ENCODE measurements at places on chromosomes 16 and 17.

DNA sequence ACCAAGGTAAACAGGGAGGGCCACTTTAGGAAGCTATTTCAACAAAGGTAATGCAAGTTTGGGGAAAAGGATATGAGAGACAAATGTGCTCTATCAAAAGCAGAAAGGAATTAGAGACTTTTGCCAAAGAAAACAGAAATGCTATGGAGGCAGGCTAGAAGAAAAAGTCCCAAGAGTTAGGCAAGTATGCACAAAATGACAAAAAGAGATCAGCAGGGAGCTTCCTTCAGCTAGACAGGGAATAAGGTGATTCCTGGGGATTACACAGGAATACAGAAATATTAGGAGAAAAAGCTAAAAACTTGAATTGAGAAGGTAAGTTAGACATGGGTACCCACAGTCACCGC, 2.4 kb downstream of the FXR2 start:
- no peak for DNase-seq

- DNase-seq = no peak
Measured at GRCh38 chr17:48819466-48819865, 2.4 kb upstream of the TTLL6 start.

DNA sequence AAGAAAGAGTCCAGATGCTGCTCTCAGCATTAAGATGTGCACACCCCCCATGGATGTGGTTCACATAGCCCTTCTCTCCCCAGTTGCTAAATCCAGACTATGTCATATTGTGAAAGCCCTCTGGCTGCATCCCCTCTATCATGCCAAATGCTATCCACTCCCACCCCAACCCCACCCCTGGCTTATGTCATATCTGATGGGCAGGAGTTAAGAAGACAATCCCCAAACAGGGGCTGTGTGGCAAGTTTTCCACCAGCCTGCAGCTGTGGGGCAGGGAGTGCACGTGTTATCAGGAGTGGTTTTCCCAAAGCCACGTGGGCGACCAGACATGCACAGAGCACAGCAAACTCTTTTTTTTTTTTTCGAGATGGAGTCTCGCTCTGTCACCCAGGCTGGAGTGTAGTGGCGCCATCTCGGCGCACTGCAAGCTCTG, 10.0 kb downstream of the FAM117A start:
- no peak for DNase-seq

GRCh38 chr17:9284884-9285283, 263.6 kb downstream of the NTN1 start:
- no peak for DNase-seq

DNA sequence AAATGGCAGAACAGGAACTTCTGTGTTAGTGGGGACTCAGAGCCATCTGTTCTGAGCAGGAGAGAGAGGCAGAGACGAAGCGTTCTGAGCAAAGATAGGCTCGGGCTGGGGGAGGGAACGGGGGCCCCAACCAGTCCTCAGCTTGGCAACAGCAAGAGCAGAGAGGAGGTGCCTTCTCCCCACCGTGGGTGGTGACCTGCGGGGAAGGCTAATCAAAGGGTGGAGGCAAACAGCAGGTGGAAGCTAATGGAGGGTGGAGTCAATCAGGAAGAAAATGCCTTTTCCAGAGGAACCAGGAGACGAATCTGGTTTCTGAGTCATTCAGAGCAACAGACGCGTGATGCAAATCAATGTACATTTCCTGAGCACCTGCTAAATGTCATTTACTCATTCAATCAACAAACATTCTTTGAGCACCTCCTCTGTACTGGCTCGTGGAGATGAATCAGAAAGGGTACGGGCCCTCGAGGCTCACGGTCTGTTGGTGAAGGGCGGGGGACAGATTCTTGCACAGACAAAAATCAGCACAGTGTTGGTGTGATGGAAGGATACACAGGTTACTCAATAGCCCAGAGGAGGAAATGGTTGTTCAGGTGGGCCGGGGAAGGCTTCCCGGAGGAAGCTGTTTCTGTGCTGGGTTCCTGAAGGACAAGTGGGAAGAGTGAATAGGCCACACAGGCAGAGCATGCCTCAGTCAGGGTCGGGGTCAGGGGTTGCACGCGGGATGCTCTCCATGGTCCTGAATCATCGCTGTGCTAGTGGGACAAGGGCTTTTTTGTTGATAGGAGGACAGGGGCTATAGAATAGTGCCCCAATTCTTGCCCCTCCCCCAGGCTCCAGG, 5.7 kb upstream of the SPNS2 start:
- DNase-seq = no peak

Data from inflammatory macrophage treated with lipopolysaccharide for 4 hours (primary cell).